ENCODE measurements at places on chromosomes 5 and 9.

- no peak for DNase-seq
Measured at GRCh38 chr9:108245331-108245730, 610.5 kb downstream of the ACTL7B start.

DNA sequence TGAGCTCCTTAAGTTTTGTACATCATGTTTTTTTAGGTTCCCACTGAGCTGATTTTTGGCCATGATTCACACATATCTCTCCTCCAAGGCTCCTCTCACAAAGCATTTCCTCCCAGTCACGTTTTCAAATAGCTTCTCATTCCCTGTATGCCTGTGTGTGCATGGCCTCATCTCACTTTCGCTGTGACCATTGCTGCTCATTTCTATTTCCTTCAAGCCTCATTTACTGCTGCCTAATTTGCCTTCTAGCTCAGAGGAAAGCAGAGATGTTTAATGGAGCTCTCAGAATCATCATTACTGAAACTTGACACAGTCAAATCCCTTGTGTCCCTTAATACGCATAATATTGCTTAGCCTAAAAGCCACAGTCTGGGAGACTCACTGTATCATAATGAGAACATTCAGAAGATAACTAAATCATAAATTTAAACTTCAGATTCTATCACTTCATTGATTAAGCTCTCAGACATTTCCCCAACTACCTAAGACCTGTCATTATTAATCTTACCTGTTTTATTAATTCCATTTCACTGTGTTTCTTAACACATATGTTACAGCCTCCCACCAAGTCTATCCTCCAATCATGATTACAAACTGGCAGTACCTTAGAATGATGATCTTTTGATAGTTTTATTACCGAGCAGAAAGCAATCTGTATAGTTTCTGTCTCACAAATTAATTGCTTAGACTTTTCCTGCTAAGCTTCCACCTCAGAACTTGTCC is 278.3 kb upstream of the PTGER4 start:
- no peak for DNase-seq

DNA sequence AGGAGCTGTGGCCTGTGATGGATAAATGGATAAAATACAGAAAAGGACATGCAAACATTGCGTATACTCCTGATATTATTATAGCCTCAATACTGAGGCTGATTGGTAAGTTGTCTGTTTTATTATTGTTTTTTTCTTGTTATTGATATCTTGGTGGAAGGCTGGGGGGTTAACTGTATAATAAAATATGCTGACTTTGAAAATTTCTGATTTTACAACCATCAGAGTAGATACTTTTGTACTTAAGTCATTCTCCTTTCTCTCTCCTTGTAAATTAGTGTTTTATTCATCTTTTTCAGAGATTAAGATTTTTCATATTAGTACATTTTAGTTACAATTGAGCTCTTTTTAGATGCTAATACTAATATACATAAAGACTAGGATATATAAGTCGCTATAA is 53.5 kb downstream of the ICE1 start:
- DNase-seq, result no peak

DNA sequence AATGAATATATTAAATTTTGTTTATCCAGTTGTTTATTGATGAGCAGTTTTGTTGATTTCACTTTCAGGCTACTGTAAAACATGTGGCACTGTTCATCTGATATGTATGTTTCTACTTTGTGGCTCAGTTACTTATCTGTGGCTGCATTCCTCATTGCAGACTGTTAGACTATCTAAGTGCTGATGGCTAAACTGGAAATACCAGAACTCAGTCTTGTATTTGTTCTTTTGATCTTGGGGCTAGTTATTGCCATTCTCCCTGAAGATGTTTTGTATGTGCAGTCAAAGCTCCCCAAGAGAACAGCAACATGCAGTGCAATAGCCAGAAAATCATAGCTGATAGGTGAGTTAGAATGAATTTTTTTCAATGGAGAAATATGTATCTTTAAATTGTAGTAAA is 162.2 kb downstream of the GADD45G start:
- no peak for DNase-seq

DNA sequence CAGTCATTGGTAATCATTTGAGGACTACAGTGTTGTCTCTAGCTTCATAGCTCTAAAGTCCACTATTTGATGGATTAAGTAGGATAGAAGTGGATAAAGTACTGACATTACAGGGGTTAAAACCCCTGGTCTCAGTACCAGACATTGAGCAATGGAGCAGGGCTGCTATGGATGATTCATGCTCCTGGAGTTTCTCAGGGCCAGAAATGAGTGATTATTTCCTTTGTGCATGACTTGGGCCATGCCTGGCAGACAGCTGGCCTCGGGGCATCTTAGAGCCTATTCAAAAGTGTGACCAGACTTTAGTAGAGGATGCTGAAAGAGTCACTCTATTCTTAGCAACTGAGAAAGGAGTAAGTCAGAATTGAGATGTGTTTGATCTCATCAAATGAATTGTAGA is 350.7 kb upstream of the TLE4 start:
- DNase-seq, result no peak

DNA sequence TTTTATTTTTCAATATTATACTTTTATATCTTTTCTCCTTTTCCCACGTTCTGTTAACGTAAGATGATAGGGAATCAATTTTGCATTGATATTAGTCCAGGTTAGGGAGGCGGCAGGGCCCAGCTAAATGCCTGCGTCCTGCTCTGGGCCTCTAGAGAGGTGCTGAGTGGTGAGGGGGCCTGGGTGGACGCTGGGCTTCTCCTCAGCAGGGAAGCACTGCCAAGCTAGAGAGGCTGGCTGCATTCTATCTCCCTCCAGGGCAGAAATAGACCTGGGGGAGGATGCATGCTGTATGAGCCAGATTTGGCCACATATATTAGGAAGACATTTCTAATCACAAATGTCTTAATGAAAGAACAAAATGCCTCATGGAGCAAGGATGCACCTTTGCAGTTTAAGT is 43.6 kb upstream of the NKX2-5 start:
- DNase-seq, result no peak

DNA sequence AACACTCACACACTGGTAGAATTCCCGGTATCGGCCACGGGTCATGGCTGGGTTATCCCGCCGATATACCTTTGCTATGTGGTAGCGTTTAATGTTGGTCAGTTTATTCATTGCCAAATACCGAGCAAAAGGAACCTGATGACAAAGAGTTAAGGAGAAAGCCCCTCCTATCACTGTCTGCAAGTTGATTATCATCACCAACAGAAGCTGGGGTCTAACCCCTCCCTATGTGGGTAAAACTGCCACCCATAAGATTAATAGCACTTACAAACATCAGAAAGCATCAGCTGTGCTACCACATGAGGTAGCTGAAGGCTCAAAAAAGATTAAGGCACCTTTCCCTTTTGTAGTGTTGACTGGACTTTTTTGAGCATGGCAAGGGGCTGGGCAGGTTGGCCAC is 5.6 kb upstream of the DND1 start:
- DNase-seq, result no peak

DNA sequence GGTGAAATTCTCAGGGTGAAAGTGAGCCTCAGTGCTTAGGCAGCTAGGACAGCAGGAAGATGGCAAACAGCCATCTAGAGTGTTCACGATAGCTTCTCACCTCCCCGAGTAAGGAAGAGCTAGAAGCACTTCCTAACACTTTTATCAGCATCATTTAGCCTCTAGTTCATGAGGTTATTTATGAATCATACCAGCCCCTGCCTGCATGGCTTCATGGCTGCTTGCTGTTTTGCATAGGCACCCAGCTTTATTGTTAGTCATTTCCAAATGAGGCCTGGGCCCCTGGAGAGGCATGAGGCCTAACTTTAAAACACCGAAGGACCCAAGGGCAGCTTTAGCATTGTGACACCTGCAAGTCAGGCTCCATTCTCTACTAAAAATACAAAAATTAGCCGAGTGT is 134.9 kb upstream of the PANK3 start:
- no peak for DNase-seq

- DNase-seq, result no peak
Measured at GRCh38 chr5:61350535-61350934, 18.5 kb downstream of the ZSWIM6 start.

DNA sequence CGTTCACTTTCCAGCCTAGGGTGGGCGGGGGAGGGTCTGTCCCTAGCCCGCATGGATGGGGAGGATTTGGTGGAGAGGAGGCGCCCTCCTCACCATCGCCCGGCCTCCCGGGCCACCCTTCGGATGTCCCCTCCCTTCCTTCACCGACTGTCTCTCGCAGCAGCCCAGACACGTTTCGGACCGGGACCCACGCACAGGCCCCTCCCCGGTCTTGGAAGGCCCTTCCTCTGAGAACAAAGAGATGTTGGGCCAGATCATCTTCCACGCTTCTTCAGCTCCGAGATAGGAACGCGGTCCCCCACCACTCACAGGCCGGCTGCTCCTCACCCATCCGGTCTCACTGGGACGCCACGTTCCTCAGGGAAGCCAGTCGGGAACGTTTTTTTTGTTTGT is 640 bp upstream of the DPM2 start:
- DNase-seq, result no peak

DNA sequence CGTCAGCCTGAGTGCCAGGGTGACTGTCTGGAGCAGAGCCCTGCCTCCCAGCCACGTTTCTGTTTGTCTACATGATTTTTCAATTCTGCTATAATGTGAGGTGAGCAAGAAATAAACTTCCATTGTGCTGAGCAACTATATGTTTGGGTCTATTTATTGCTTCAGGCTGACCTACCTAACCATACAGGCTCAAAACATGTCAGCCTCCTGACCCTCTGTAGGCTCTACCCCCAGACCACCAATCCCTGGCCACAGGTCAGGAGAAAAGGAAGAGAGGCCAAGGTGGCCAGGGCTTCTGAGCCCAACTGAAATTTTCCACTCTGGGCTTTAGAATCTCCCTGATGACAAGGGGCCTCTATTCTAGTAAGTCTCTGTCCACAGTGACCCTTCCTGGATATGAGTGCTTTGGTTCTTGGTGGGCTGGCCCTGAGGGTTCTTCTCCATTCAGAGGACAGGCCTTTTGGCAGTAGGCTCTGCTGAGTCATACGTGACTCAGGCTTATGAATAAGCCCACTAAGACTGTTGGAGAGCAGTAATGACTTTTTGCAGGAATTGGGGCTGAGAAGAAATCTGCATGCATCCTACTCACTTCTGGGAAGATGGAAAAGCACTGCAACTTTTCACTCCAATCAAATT is 117.2 kb upstream of the TBCA start:
- no peak for DNase-seq

DNA sequence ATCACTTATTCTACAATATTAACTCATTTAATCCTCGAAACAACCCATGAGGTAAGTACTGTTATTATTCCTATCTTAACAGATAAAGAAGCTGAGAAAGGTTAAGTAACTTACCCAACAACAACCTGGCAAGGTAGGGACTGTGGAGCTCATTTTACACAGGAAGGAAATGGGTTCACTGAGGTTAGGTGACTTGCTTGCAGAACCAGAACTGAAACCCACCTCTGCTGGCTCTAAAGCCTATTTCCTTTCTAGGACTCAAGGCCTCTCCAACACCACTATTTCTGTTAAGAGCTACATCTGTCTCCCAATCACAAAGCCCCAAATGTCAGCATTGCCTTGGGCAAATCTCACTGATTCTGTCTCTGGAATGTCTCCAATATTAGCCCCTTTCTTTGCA is 38.9 kb upstream of the IFNK start:
- DNase-seq, result no peak

GRCh38 chr9:117462861-117463260 is 48.0 kb upstream of the ASTN2 start:
- DNase-seq, result no peak

DNA sequence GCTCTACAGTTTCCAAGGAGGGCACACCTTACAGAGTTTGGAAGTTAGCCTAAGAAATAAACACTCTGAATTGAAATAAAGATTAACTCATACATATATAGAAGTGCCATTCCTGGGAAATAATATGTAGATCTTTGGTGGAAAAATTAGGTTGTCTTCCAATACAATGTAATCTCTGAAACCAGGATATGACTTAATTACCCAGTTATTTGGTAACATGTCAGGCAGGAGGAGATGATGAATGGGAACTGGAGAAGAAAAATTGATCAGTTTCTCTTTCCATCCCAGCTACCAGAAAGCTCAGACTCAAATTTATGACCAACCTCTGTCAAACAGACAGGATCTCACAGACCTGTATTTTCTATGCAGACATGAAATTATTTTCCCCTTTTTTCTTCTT is 215.2 kb upstream of the SNX2 start:
- no peak for DNase-seq

DNA sequence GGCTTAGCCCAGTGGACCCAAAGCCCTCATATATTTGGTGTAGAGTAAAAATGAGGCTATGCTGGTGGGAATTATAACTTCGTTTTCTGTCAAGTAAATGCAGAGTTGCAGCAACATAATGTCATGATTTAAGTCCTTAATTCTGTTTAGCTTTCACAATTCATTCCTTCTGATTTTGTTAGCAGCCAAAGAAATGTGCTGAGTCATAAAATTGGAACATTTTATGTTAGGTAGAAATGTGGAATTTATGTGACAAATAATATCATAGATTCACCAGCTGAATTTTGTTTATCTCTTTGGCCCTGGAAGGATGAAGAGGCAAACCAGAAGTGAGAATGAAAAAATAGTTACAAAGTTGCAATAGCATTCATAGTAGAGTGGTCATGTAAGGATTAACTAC is 247.0 kb downstream of the TRPM3 start:
- no peak for DNase-seq

DNA sequence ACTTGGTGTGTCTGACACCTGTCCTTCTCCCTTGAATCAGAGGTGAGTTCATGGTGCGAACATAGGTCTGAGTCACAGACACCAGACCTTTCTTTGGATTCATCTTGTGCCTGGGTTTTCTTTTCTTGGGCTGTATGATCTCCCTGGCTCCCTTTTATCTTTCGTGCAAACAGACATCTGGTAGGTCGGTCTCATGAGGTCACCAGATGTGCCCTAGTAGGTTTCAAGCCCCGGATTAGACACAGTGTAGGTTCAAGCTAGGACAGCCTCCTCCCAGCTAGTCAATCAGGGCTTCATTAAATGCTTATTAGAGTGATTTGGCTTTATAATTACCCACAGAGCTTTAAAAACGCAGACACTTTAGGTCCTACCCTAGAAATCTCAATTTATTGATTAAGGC is 106.0 kb upstream of the MYO10 start:
- no peak for DNase-seq

- no peak for DNase-seq
Measured at GRCh38 chr5:40689438-40689837, 9.7 kb downstream of the PTGER4 start.

DNA sequence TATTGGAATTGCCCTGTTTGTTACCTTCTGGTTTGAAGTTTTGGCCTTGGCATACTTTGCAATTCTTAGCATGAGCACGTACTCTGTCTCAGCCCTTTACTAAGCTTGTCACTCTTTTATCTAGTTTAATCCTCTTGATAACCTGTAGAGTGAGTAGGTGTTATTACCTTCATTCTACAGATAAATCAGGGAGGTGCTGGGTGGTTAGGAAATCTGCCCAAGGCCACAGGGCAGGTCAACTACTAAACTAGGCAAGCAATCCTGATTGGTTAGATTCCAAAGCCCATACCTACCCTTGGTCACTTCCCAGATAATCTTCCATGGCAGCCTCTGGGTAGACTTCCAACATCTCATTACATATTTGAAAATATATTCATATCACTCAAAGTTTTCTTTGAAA is 65.7 kb downstream of the PCSK5 start:
- no peak for DNase-seq

- DNase-seq, result no peak
Measured at GRCh38 chr9:75891277-75891741, 836 bp downstream of the PCSK5 start.
